NCI-H446 (cell line): ENCODE measurements at places on chromosomes 12 and 14.

- DNase-seq, result peak; percentile 18
Measured at GRCh38 chr14:36207500-36207899, 31.0 kb upstream of the PTCSC3 start.

DNA sequence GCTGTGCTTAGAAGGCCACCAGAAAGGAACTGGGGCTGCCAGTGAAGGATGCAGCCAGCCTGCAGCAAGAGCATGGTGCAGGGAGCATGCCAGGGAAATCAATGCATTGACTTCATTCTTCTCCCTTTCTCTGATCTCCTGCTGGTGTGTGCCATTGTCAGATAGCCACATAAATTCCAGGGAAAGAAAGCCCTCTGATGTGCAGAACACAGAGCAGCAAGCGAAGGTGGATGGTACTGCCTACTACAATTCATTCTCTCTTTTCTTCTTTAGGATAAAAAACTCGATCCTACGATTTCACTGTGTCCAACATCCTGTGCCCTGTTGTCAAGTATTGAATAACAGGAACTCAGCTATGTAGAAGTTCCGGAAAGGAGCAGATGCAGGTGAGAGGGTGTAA is 446.7 kb upstream of the TMEM132C start:
- no peak for DNase-seq

DNA sequence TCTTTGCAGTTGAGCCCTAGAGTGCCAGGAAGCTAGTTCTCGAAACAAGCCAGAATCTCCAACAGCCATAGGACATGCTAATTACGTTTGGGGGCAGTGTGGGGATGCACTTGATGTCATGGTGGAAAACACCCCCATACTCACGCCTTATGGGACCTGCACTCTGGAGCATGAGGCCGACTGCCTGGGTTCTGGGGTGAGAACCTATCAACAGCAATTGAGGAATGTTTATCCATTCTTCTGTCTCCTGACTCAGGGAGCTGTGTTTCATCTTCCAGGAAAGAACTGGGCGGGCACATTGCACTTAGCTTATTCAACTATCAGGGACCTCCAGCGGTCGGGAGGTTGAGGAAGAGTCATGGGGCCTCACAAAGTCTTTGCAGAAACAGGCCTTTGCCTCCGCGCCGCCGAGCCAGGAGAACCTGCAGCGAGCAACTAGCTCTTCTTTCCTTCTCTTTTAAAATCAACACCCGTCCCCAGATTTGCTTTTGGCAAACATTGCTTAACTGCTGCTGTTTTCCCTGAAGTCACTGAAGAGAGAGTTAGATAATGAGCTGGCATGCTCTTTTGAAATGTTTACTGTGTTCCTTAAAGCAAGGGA is 226.1 kb upstream of the DIO3 start:
- DNase-seq, result no peak

GRCh38 chr12:1777798-1778197 is 42.6 kb upstream of the LRTM2 start:
- no peak for DNase-seq

DNA sequence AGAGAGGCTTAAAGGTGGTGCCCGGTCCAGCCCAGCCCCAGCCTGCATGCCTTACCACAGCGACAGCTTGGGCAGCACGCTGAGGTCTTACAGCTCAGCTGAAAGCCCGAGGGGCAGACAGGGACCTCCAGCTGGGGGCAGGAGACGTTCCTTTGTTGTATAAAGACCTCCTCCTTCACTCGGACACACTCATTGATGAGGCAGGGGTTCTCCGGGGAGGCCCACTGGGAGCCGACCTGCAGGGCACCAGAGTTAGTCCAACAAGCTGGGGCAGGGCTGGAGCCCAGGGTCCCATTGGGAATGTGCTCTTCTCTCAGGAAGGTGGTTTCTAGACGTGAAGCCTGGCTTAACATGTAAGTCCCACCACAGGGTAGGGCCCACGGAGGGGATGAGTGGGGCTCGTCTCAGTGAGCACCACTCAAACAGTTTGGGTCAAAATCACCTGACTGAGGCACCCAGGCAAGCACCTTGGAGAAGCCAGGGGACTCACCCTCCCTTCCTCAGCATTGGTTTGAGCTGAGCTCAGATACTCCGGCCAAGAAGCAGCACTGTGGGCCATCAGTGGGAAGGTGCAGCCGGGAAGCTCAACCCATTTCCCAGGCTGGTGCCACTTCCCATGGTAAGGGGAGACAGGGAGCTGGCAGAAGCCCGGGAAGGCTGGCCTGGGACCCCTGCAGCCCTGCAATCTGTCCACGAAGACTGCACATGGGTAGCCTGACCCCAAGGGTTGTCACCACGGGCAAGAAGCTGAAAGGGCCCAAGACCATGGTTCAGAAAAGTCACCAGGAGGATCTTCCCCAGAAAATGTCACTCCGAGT is 24.3 kb upstream of the ANO2 start:
- DNase-seq, result no peak

- DNase-seq, result no peak
Measured at GRCh38 chr12:91098461-91098860, 12.8 kb downstream of the LUM start.

DNA sequence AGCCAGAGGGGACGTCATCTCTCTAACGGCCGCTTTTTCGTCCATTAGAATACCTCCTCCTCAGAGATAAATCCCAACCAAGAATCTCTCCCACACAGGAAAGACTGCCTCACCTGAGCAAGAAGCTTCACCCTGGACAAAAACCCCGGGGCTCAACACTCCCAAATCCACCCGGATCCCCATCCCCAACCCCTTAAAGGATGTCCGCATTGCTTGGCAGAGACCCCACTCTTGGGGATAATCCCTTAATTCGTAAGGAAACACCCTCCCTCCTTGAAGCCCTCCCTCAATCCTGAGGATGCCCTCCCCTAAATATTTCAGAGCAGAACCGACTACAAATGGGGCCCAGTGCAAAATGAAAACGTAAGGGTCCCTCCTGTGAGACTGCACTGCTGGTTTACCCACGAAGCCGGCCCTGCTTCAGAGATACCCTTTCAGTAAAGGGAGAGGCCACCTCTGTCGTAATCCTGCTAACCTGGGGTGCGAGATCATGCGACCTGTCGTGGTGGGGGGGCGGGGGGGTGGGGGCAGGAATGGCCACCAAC is 655 bp upstream of the DYNLL1 start:
- no peak for DNase-seq

DNA sequence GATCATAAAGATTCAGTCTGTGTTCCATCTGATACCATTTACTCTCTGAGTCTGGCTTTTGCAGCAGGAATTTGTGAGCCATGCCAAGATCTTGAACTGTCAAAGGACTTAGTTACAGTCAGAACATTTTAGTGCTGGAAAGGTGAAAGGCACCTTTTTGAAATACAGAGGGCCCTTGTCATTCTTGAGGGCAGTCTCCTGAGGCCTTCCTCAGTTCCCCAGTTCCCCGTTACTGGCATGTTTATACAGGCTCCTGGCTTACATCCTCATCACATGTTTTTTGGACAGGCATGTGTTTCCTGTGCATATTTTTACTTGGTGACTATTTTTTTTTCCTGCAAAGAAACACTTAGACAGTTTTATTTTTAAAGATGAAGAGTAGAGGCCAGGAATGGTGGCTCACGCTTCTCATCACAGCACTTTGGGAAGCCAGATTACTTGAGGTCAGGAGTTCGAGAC is 21.0 kb downstream of the CFAP54 start:
- no peak for DNase-seq

- no peak for DNase-seq
Measured at GRCh38 chr12:120239776-120240494, 25.6 kb downstream of the PXN start.

DNA sequence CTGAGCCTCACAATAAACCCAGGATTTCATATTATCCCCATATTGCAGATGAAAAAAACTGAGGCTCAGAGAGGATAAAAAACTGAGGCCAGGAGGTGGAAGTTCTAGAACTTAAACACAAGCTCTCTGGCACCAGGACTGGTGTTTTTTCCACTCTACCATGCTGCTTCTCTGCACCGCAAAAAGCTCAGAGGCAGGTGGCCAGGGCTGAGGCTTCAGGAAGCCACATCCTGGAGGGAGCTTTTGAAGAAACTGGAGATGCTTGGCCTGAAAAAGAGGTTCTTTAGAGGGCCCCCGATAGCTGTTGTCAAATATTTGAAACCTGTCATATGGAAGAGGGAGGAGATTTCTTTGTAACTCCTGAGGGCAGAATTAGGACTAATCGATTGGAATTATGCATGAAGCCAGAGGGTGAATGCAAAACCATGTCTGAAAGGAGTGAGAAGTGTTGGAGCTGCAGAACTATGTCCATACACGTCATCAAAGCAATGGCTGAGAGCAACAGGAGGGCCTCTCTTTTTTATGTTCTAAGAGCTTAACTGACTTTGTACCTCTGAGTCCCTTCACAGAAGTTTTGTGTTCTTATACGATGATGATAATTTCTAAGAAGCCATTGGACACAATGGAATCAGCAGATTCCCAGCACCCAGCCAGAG is 448.6 kb downstream of the FUT8 start:
- no peak for DNase-seq

- DNase-seq, result no peak
Measured at GRCh38 chr12:47193066-47193465, 113.3 kb upstream of the AMIGO2 start.

DNA sequence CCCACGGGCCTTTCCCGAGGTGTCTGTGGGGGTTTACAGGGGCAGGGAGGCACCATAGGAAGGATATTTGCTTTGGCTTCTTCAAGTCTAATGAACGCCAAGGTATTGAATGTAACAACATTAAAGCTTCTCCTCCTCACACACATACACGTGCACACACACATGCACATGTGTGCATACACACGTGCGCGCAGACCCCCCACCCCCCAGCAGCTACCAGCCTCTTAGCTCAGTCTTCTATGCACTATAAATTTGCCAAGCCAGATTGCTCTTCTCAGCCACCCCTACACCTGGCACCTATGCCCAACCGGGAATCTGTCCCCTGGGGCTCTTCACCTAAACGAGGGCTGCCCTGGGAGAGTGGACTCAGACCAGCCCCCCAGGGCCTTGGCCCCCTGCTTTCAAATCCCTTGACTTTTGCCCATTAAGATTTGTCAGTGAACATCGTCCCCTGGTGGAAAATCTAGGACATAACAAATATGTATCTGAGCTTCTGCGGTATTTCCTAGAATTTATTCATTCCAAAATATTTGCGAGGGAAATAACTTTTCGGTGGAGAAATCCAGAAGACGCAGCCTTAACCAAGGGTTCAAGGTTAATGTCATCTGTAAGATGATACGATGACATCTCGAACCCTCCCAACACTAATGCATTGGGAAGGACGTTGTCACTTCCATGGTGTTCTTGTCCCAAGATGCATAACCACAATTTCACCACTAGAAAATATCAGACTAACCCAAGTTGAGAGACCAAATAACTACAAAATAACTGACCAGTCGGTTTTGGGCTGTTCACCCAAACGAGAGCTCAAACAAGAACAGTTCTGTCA is 330.4 kb downstream of the MED13L start:
- no peak for DNase-seq

DNA sequence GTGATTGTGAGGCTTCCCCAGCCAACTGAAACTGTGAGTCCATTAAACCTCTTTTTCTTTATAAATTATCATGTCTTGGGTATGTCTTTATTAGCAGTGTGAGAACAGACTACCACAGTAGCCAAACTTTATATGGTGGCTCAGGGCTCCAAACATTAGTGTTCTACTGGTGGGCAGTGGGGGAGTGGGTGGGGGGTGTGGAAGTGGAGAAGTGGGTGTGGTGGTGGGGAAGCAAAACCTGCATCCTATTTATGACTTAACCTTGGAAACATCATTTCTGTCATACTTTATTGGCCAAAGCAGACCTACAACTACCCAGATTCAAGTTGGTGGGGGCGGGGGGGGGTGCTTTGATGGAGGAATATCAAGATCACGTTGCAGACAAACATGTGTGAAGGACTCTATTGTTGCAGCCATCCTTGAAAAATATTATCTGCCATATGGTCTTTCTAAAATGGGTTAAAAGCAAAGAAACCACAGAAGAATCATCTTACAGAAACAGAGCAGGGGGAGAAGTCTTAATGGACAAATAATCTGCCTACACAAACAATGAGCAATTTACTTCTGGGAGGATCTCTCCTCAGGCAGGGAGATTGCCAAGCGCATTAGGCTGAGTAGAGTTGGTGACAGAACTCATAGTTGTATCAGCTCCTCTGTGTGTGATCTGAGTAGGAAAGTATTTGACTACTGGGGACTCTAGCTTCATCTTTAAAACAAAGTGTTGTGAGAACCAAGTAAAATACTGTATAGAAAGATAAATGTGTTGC is 1.4 kb upstream of the PWP1 start:
- no peak for DNase-seq

DNA sequence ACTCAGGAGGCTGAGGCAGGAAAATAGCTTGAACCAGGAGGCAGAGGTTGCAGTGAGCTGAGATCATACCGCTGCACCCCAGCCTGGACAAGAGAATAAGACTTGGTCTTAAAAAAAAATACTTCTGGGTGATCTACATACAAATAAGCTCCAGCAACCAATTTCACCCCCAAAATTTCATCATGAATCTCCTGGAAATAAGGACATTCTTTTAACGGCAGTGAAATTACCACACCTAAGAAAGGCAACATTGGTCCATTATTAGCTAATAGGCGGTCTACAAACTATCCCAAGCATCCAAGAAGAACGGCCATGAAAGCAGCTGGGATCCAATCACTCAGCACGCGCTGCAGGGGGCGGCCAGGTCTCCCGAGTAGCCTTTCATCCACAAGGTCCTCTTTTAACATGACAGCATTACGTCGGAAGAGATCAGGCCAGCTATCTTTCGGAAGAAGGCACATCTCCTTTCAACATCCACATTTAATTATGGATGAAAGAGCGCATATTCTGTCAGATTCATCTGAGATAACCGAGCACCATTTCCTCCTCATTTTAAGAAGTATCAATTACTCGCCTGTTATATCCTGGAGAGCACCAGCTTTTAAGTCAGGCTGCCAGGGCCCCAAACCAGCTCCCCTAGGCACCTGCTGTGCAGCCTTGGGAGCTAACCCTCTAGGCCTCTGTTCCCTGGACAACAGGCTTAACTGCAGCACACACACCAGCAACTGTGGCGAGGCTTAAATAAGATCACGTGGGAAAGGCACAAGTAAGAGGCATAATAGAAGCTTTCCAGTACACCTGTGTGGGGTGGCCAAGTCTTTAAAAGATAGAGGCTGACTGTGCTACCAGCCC is 4.2 kb downstream of the SLC15A4 start:
- no peak for DNase-seq

DNA sequence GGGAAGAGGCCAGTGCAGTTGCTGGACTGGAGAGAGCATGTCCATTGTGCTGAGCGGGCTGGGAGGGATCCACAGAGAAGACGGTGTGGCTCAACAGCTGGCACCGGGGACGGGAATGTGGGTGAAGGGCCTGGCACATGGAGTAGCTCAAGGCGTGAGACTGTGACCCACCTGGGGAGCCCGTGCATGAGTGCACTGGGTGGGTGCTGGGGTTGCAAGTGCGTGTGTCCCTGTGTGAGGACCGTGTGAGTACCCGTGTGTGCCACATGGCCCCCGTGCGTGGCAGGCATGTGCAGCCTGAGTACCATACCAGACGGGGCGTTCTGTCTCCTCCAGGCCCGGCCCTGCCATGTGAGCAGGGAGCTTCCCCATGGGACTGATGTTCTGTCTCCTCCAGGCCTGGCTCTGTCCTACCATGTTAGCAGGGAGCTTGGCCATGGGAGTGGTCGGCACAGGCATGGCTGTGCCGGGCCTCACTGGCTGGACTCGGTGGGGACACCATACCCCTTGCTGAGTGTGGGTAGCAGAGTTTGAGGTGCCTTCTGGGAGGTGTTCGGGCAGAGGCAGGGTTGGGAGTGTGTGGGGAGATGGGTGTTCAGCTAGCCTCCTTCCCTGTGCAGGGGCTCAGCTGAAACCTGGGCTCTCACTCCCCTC is 234.4 kb downstream of the TMEM121 start:
- no peak for DNase-seq

- DNase-seq, result no peak
Measured at GRCh38 chr12:67428431-67428830, 159.3 kb downstream of the CAND1 start.
